Ovary (tissue), 10 donors: ENCODE measurements at places on chromosomes 16 and 17. TPM values are rescaled to one million over a fixed set of nuclear protein-coding genes. Genes with fewer than 3 reads are reported as not detected.

MKS1 gene
- 18.5 TPM for total RNA-seq

KCNH4 gene
- total RNA-seq, result not detected

PROCA1 gene
- 5.4 TPM for total RNA-seq

ZPBP2 gene
- total RNA-seq, result not detected

SDR42E2 gene
- total RNA-seq, result not detected

CLN3 gene
- total RNA-seq, result 20.2 TPM

CTRB2 gene
- 28.7 TPM for total RNA-seq

TXNDC17 gene
- total RNA-seq, result 32.8 TPM

FN3K gene
- 30.1 TPM for total RNA-seq

LRRC37A3 gene
- 13.8 TPM for total RNA-seq

GRCh38 chr17:55448681-55449080, 27.0 kb upstream of the MMD start:
- H3K27ac ChIP-seq, result no peak overlapping the region
- no peaks in the 10 kb centered on the region for H3K36me3 ChIP-seq
- H3K4me1 ChIP-seq, result no peaks in the 10 kb centered on the region
- no peak overlapping the region for H3K4me3 ChIP-seq

GRCh38 chr17:71530248-71530647, 590.6 kb upstream of the SOX9 start:
- no peak for DNase-seq
- H3K36me3 ChIP-seq, result no peaks in the 10 kb centered on the region
- no peaks in the 10 kb centered on the region for H3K27me3 ChIP-seq

- no peak for DNase-seq
- peaks cover 1% of the 10 kb centered on the region for H3K4me1 ChIP-seq
- no peaks in the 10 kb centered on the region for H3K36me3 ChIP-seq
Measured at GRCh38 chr17:29108823-29109476, 66.0 kb downstream of the PIPOX start.

GRCh38 chr17:6496116-6496481, 51.8 kb downstream of the PIMREG start:
- H3K27me3 ChIP-seq, result no peaks in the 10 kb centered on the region
- no peak overlapping the region for H3K27ac ChIP-seq
- H3K4me1 ChIP-seq, result peaks cover 28% of the 10 kb centered on the region
- DNase-seq, result peak; percentile 62
- H3K36me3 ChIP-seq, result no peaks in the 10 kb centered on the region

GRCh38 chr17:72863526-72864211, 228.8 kb downstream of the SLC39A11 start:
- DNase-seq, result no peak
- no peak overlapping the region for H3K27ac ChIP-seq
- no peaks in the 10 kb centered on the region for H3K4me1 ChIP-seq
- H3K4me3 ChIP-seq, result no peak overlapping the region

- no peak overlapping the region for H3K4me3 ChIP-seq
- no peaks in the 10 kb centered on the region for H3K27me3 ChIP-seq
- H3K36me3 ChIP-seq, result no peaks in the 10 kb centered on the region
Measured at GRCh38 chr17:71855010-71855409, 265.8 kb upstream of the SOX9 start.

- no peaks in the 10 kb centered on the region for H3K36me3 ChIP-seq
- H3K4me3 ChIP-seq, result no peak overlapping the region
Measured at GRCh38 chr16:72179204-72179970, 7.4 kb upstream of the PMFBP1 start.

- H3K4me1 ChIP-seq, result peaks cover 21% of the 10 kb centered on the region
- no peak overlapping the region for H3K4me3 ChIP-seq
- no peaks in the 10 kb centered on the region for H3K27me3 ChIP-seq
- no peak overlapping the region for H3K27ac ChIP-seq
- DNase-seq, result peak; percentile 65
Measured at GRCh38 chr16:11078812-11079459, 134.6 kb downstream of the CLEC16A start.

DNA sequence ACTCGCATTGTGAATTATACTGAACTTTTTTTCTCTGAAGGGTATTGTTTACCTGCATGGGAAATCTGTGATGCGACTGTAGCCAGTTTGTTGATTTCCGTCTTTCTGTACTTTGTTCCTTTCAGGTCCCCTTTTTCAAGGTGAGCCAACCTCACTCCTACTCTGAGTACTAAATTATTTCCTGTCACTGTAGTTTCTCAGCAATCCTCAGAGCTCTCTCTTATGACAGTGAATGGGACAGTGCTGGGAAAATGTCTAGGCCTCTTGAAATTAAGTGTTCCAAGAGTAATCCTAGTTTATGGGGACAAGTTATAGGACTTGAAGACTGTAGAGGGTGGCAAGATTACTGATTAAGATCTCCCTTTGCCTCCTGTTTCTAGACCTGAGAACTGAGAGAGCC, 167.6 kb downstream of the CNTNAP4 start:
- DNase-seq, result no peak
- no peaks in the 10 kb centered on the region for H3K4me1 ChIP-seq
- H3K27me3 ChIP-seq, result no peaks in the 10 kb centered on the region
- H3K4me3 ChIP-seq, result no peak overlapping the region

GRCh38 chr16:19330841-19331397, 45.4 kb downstream of the CLEC19A start:
- no peak for DNase-seq
- no peaks in the 10 kb centered on the region for H3K4me1 ChIP-seq
- no peaks in the 10 kb centered on the region for H3K27me3 ChIP-seq
- H3K4me3 ChIP-seq, result no peak overlapping the region

- no peak for DNase-seq
- H3K4me3 ChIP-seq, result no peak overlapping the region
- no peak overlapping the region for H3K27ac ChIP-seq
Measured at GRCh38 chr16:58850678-58851020, 116.5 kb upstream of the GOT2 start.

- H3K27me3 ChIP-seq, result no peaks in the 10 kb centered on the region
- H3K36me3 ChIP-seq, result no peaks in the 10 kb centered on the region
- H3K27ac ChIP-seq, result no peak overlapping the region
- H3K4me3 ChIP-seq, result no peak overlapping the region
Measured at GRCh38 chr17:77942112-77942988, 16.2 kb upstream of the TNRC6C start.

GRCh38 chr16:57372372-57373116, at the start of gene CX3CL1:
Gene CX3CL1, plus strand, starts transcription at chr16:57372490. Its CDS starts 79 bp downstream, at chr16:57372569.
- peak; percentile 46 for DNase-seq
- H3K27me3 ChIP-seq, result no peaks in the 10 kb centered on the region
- H3K27ac ChIP-seq, result no peak within 1 kb of the TSS
- no peaks in the 10 kb centered on the region for H3K36me3 ChIP-seq
- H3K4me1 ChIP-seq, result peaks cover 2% of the 10 kb centered on the region
- H3K4me3 ChIP-seq, result peak within 1 kb of the TSS; percentile 38

GRCh38 chr17:80111702-80112470, 10.5 kb downstream of the GAA start:
- no peak overlapping the region for H3K27ac ChIP-seq
- DNase-seq, result no peak
- no peaks in the 10 kb centered on the region for H3K4me1 ChIP-seq
- H3K36me3 ChIP-seq, result no peaks in the 10 kb centered on the region
- no peaks in the 10 kb centered on the region for H3K27me3 ChIP-seq
- H3K4me3 ChIP-seq, result no peak overlapping the region

DNA sequence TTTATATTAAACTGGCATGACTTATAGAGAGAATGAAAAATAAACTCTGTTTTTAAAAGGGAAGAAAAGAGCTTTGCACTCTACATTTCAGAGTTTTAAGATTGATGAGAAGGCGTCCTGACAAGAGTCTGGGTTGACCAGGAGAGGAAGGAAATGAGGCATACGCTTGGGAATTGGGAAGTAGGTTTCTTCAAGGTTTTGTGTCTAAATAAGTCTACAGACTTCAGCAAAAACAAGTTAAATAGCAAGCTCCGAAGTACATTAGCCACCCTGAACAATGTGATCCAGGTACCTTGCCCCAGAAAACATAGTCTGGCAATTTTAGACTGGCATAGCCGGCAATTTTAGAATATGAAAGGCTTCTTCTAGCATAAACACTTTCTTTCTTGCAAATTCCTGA, 28.5 kb upstream of the CCDC182 start:
- H3K27me3 ChIP-seq, result no peaks in the 10 kb centered on the region
- H3K4me1 ChIP-seq, result no peaks in the 10 kb centered on the region
- no peak overlapping the region for H3K4me3 ChIP-seq
- no peak for DNase-seq
- H3K27ac ChIP-seq, result no peak overlapping the region

DNA sequence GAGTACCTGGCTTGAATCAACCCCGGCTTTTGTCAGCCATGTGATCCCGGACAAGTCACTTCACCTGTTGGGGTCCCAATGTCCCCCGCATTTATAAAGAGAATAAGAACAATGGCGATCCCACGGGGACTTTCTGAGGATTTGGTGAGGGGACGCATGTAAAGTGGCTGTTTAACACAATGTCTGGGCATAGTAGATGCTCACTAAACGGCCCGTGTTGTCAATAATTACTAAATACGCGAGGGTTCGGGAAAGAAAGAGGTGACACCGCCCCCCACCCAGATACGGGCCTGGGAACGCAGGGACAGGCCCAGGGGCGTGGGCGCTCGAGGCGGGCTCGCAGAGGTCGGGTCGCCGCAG, 1.8 kb downstream of the SYNGR3 start:
- peak overlapping the region; percentile 27 for H3K4me3 ChIP-seq
- no peaks in the 10 kb centered on the region for H3K36me3 ChIP-seq
- H3K4me1 ChIP-seq, result peaks cover 7% of the 10 kb centered on the region
- H3K27ac ChIP-seq, result no peak overlapping the region
- no peaks in the 10 kb centered on the region for H3K27me3 ChIP-seq

DNA sequence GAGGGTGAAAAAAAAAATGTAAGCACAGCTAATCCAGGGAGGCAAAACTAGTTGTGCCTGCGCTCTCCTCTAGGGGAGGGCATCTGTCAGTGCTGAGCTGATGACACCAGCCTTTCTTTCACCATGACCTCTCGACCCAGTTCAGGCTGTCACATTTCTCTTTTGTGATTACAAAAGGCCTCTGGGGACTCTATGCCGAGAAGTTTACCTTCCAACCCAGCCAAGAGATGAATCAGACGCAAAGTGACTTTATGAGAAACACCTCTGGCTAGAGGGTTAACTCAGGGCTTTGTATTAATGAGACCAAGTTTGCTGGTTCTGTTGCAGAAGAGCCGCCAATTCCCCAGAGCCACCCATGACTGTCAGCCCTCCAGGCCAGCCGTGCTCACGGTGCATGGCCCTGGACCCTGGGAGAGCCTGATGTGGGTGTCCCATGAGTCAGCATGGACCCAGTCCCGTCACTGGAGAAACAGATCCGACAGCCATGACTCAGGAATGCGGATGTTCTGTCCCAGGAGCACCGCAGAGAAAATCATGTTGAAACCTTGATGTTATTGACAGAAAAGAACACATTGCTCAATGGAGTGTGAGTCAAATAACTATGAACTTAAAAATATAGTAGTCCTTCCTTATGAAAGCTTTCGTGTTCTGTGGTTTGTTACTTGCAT, 437.2 kb downstream of the HS3ST3B1 start:
- no peaks in the 10 kb centered on the region for H3K4me1 ChIP-seq
- H3K36me3 ChIP-seq, result no peaks in the 10 kb centered on the region
- H3K27me3 ChIP-seq, result no peaks in the 10 kb centered on the region
- no peak for DNase-seq
- H3K27ac ChIP-seq, result no peak overlapping the region

DNA sequence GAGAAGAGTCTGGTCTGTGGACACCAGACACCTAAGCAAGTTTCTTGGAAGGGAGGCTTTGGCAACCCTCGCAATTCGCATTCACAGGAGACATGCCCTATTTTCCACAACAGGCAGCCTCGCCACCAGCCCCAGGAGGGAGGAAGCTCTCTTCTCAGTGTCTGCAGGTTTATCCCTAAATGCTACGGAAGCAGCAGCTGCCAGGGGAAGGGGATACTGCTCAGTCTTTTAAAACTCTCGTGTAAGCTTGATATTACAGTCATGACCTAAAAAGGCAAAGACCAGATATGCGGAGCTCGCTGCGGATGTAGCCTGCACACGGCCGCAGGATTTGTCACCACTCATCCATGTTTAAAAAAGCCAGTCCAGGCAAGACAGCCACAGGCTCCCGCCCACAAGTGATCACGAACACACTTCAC, 159.2 kb upstream of the RPH3AL start:
- H3K27me3 ChIP-seq, result no peaks in the 10 kb centered on the region
- H3K4me3 ChIP-seq, result no peak overlapping the region
- H3K36me3 ChIP-seq, result no peaks in the 10 kb centered on the region
- DNase-seq, result peak; percentile 30
- peaks cover 14% of the 10 kb centered on the region for H3K4me1 ChIP-seq

- no peak for DNase-seq
- H3K4me3 ChIP-seq, result peak within 1 kb of the TSS; percentile 27
- peaks cover 8% of the 10 kb centered on the region for H3K4me1 ChIP-seq
- no peaks in the 10 kb centered on the region for H3K27me3 ChIP-seq
Measured at GRCh38 chr17:30921544-30922196, at the start of gene ADAP2. Gene ADAP2, plus strand, starts transcription at chr17:30921945. Its CDS starts 70 bp downstream, at chr17:30922015.
